ENCODE measurements at places on chromosomes 4 and X.

DNA sequence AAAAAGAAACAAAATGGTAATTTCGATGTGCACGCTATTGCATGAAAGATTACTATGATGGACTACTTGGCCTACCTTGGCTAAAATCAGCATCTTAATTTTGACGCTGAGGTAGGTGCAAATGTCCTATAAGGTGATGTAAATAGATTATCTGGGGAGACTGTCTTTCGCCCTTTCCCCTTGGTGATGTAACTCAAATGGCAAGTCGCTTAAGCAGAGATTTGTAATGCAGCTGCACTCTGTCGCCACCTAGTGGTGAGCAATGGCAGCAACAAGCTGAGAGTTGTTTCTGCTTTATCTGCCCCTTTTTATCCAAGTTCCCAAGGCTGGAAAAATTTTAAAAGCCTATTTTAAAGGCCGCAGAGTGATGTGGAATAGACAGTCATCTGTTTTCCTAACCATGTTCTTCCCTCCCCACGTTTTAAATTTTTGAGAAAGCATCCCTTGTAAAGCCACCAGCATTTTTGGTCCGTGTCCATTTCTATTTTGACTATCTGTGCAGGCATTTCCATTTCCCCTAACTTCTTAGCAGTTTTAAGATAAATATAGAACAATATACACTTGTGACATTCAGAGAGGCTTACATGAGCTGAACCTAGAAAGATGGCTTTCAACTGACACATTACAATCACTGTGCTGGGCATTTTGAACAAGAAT, 62.4 kb upstream of the PDLIM3 start:
- DNase-seq: peak; percentile 72

DNA sequence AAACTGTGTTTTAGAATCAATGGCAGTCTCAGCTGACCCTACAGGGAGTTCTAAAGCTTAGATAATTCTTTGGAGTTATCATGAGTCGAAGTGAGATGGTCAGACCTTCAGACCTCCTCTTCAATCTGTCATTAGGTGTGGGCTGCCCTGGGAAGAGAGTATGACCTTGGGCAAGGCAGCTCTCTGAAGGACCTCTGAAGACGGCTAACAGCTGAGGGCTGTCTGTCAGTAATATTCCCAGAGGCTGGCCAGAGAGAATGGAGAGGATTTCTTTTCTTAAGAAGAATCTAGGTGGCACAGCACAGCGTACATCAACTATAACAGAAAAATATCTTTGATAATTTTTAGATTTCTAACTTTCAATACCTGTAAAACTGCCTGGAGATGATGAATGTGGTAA, 379.4 kb downstream of the ZNF674 start:
- no peak for DNase-seq

GRCh38 chr4:76639288-76639687, 204.3 kb downstream of the SHROOM3 start:
- no peak for DNase-seq

GRCh38 chr4:128917781-128918180, 108.3 kb downstream of the JADE1 start:
- no peak for DNase-seq

- no peak for DNase-seq
Measured at GRCh38 chr4:95560774-95561173, 12.0 kb upstream of the UNC5C start.

Data from muscle of back (tissue), 13 donors.